GM12892 (cell line): ENCODE measurements at places on chromosomes 3 and 15.

GRCh38 chr3:81443958-81444357 is 317.5 kb downstream of the GBE1 start:
- DNase-seq = no peak

DNA sequence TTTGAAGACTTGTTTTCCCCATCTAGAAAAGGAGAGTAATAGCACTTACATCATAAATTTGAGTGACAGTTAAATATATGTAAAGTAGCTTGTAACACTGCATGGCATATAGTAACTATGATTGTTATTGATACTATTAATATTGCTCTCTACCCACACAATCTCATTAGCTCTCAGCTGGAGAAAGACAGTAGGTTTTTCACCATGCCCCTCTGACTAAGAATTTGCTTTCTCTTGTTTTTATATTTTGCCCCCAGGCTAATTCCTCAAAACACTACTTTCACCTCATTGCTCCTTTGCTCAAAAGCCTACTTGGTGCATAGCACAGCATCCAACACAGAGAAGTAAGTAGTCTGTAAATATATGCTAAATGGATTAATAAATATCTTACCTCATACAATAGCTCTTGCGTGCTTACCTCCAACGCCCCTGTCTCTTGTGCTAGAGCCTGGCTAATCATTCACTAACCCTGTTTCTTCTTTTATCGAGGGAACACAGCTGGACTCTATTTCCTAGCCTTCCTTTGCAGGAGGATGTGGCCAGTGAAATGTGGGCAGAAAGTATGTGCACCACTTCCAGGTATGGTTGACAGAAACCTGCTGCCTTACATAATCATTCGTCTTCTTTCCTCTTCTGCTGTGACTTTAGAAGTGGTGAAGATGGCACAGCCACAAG is 190.0 kb downstream of the PLCH1 start:
- no peak for DNase-seq

GRCh38 chr15:42734076-42734672 is 2.8 kb downstream of the CDAN1 start:
- no peak for DNase-seq

DNA sequence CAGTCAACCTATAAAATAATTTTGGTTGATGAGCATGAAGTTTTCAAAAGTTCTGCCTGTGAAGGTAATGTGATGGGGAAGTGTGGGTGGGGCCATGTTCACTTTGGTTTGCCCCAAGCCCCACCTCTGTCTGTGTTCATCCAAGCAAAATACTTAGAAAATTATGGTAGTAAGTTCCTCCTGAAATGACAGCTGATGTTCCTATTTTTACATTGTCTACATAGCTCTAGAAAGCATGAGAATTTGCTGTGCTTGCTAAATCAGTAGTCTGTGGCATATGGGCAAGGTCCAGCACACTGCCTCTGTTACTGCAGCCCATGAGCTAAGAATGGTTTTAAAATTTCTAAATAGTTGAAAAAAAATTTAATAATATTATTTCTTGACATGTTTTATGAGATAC is 21.9 kb upstream of the CP start:
- no peak for DNase-seq

DNA sequence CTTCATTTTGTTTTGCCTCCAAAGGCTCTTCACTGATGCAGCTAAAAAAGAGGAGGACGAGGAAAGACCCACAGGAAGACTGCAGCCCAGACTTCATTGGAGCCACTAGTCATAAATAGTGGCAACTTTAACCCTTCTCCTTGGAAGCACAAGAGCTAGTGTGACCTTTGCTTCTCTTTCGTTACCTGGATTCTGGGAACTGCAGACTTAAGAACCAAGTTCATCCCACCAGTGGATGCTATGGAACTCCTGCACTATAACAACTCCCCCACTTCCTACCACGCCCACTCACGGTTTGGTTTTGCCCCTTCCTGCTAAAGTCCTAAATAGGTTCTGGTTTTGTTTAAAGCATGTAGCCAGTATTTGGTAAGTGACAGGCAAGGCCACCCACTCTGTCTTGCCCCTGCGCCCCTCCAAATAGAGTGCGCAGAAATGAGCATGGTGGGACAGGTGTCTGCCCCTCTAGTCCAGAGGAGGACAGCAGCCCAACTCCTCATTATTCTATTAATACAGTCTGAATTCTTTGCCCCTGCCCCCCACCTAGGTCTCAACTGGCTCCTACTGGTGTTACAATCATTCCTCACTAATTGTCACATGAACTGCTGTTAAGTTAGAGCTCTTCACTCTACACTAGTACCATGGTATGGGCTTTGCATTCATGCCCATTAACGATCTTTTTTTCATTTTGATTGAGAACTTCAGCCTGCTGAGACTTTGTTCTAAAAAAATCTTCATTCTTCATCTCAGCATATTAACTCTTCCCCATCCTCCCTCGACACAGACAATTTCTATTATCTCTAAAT is 504.6 kb downstream of the FOXP1 start:
- no peak for DNase-seq
